Smooth muscle cell of the pulmonary artery (primary cell): ENCODE measurements at places on chromosomes 6 and 20. TPM values are rescaled to one million over a fixed set of nuclear protein-coding genes. Genes with fewer than 3 reads are reported as not detected.

TMEM217 gene
- total RNA-seq: 1.4 and 2.2 TPM in 2 replicates

GRIK2 gene
- total RNA-seq: 0.89 and 2.6 TPM in 2 replicates

FOXA2 gene
- 0.03 TPM in 1 of 2 replicates, not detected in the other for total RNA-seq

RBM38 gene
- 4.8 and 18.1 TPM in 2 replicates for total RNA-seq

GTSF1L gene
- total RNA-seq: not detected in 2 replicates

FAM209A gene
- not detected in 2 replicates for total RNA-seq
